ENCODE measurements at places on chromosomes 5 and 9.

DNA sequence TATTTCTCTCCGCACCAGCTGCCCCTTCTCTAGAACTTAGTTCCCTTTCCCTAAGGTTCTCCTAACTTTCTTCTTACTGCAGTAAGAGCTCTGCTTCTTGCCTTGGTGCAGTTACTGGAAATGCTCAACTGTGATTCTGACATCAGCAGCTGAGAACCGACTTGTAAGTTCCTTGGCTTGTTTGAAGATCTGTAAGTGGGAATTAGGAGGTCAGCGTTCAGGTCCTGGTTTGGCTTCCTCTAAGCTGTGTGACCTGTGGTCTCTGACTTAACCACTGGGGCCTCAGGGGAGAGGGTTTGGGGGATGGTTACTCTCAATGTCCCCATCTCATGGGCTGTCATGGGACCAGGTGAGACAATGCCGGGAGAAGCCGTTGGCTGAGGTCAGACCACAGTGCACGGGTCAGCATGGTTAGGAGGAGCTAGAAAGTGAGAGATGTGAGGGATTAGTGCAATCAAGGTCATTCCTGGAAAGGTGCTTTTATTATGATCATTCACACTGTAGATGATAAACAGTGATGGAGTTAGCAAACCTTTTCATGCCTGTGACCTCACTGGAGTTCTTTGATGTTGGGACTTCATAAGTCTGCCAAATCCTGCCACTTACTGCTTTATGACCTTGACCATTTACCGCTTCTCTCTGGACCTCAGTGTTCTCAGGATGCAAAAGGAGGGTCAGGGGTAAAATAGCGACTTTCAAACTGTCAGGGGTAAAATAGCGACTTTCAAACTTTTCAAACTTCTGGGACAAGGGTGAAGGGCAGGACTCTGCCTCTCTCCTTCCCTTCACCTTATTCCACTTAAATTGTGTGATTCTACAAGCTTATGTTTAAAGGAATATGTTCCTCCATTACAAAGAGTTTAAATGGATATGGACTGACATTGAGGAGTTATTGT is 7.3 kb downstream of the PAPPA start:
- DNase-seq = no peak

DNA sequence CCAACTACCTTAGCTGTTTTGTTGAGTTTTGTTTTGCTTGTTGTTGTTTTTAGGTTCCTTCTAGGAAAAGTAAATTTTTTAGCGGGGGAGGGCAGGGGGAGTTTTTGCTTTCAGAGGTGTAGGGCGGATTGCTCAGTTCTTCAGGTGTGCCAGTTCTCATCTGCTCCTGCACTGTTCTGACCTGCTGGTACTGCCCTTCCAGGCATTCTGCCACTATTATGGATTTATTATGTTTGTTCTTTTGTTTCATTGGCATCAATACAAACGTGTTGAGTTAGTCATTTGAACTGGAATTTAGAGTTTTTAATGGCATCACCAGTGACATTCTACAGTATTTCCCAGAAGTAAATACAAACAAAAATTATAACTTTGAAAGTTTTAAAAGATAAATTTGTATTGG is 26.0 kb downstream of the ERCC6L2 start:
- DNase-seq = no peak

DNA sequence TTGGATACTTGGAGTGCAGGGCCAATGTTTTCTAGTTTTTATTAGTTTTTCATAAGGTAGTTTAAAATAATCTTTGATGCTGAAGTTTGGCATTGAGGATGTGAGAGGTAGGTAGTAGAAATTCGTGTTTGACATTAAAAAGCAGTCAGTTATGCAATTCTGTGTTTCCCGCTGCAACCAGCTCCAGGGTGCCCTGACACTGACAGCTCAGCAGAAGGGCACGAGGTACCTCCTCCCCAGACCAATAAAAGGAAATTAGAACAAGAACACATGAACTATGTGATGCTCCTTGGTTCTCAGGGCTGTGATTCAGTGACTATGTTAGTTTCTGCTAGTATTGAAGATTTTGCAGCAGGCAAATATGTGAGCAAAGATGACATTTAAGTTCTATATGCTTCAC is 40.2 kb downstream of the NSUN2 start:
- no peak for DNase-seq

GRCh38 chr5:140642718-140643117 is 3.5 kb downstream of the TMCO6 start:
- DNase-seq = no peak

- no peak for DNase-seq
These were observed 16.4 kb upstream of the GADD45G start for GRCh38 chr9:89588271-89588879.

GRCh38 chr5:106959387-106959786 is 711.4 kb downstream of the EFNA5 start:
- DNase-seq = no peak

DNA sequence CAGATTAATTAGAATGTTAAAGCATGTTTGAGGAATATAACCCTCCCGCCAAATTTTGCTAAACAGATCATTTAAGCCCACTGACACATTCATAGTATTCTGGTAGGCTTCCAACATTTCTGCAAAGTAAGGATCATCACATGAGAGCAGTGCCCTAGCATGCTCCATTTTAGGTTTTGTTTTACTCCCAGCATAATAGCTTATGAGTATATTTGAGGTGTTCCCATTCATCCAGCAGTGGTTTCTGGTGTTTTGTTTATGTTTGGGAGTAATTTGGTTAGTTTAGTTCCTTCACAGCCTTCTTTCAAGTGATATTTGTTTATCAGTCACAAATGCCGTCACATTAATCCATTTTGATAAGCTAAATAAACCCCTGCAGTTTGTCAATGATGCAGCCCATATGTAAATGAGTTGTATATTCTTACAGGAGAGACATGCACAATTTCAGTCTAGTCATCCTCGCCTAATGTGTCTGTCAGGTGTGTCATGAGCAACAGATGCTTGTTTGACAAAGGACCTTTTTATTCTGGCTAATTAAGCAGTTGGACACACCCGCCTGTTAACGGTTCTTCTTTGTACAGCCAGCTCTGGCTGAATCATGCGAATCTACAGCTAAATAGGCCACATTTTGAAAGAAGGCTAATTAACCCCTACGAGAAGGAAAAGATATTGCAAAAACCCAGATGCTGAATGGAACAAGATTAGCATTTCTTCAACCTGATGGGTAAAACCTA is 124.4 kb downstream of the RFX3 start:
- DNase-seq = no peak

DNA sequence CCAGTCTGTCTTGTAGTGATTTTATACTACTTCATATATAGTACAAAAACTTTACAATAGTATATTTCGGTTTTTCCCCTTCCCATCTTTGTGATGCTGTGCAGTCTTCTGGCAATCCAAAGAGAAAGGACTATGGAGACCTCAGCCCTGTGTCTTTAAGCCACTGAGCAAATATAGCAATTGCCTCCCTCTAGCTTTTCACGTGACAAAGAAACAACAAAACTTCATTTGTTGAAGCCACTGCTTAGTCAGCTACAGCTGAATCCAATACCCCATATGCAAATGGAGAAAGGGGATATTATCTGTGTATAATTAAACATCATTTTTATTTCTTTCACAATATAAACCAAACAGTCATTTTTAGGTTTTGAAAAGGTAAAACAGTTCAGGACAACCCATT is 142.8 kb upstream of the STK32A start:
- no peak for DNase-seq

GRCh38 chr5:533955-534742 is 9.9 kb upstream of the SLC9A3 start:
- DNase-seq = no peak

GRCh38 chr5:86125731-86126601 is 491.8 kb upstream of the COX7C start:
- no peak for DNase-seq

DNA sequence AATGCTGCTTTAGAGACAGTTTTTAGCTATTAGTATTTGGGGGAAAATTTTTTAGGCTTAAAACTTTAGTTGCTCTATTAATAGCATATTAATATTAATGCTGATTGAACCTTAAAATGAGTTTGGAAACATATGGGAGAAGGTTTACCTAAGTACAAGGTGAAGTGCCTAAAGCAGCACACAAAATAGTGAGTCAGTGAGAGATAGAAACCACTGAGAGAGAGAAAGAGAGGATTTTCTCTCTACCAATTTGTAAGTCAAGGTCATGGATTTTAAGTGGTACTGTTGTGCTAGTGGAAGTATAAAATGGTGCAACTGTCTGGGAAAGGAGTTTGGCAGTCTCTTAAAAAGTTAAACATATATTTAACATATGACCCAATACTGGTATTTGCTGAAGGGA is 64.9 kb downstream of the MARCHF3 start:
- no peak for DNase-seq

DNA sequence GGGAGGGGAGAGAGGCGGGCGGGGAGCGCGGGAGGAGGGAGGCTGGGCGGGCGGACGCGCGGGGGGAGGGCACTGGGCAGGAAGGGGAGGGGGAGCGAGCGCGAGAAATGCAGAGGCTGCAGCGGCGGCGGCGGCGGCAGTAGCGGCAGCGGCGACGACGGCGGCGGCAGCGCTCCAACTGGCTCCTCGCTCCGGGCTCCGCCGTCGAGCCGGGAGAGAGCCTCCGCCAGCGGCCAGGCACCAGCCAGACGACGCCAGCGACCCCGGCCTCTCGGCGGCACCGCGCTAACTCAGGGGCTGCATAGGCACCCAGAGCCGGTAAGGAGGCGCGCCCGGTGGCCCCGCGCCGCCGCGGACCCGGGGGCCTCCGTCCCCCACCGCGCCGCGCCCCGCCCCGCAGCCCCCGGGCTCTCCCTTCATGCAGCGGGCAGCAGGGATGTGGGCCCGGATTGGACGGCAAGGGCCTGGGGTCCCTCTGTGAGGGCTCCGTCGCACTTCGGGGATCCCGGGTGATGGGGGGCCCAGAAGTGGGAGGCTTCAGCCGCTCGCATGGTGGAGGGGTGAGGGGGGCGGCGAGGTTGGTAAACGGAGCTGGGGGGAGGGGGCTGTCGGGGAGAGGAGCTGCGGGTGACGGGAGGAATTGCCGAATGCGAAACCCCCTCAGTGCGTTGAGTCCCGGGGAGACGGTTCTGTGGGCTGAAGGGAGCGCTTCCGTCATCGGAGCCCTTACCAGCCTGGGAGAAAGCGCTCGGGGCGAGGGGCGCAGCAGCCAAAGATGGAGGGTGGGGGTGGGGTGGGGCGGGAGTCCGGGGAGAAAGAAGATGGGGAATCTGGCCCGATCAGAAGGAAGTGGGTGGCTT is at the start of gene BASP1:
BASP1 (plus strand) TSS at position 139 of the 860 bp plus-strand sequence. CDS start 57,586 bp downstream, outside the sequence.
- DNase-seq = no peak

DNA sequence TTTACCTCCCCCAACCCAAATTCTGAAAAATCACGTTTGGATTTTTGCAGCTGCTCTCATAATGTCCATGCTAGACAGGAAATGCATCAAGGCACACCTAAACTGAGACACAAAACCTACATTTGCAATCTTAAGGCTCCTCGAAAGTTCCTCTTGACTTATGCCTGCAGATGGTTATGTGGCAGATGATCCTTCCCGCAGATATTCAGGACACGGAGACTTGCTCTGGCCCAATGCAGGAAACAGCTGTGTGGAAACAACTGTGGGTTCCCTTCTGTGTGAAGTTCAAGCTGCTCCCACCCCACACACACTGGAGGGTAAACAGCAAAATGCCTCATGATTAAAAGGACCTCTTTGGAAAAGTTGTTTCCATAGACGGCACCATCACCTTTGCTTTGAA is 253.8 kb downstream of the EBF1 start:
- DNase-seq = no peak

DNA sequence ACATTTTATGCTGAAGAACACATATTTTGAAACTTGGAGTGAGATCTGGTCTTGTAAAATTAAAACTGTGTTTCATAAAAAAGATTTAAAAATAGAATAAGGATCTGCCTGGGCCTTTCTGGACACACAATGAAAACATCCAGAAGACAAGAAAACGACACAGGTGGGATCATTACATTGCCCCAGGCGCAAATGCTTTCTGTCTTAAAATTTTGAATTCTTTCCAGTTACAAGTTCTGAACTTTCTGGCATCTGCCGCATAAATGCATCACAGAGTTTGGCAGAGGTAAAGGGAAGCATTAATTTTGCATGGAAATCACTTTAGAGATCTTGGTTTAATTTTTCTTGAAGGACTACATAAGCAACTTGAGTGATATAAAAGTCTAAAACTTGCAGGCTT is 219.6 kb downstream of the WDR70 start:
- no peak for DNase-seq

- DNase-seq = no peak
These were observed 308.0 kb upstream of the IRX2 start for GRCh38 chr5:3059488-3059887.

DNA sequence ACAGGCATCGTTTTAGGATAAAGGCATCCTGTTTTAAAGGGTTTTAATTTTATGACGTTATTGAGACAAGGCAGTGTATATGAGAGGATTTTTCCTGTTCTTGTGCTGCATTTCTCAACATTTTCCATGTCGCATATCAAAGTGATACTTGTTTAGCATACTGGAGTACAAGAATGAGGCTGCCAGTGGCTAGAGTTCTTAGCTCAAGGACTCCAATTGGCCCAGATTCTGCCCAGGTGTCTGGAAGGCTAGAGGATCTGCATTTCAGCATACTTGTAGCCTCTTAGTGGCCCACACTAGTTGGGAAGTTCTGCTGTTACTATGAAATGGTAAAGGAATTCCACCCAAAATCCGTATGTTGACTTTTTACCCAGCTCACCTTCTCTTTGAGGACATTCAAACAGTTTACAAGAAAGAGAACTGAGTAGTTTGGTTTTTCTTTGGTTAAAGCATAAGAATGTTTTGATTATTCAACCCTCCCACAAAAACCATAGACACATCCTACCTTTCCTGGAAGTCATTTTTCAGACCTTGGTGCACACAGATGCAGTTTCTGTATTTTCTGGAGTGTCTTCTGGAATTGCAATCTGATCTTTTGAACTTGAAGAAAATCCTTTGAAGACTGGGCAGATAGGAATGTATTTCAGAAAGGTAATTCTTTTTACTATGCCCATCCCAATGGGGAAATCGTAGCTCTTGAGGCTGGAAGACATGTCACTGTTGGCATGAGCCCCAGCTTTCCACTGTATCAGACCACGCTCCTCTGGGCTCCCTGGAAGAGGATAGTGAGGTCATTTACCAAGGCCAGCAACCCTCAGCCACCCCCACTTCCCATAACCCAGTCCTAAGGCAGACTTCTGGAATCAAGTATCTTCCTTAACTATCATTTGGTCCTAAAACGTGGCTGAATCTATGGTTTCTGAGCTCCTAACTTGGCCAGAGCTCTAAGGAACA is 11.3 kb downstream of the SLC23A1 start:
- DNase-seq = no peak

DNA sequence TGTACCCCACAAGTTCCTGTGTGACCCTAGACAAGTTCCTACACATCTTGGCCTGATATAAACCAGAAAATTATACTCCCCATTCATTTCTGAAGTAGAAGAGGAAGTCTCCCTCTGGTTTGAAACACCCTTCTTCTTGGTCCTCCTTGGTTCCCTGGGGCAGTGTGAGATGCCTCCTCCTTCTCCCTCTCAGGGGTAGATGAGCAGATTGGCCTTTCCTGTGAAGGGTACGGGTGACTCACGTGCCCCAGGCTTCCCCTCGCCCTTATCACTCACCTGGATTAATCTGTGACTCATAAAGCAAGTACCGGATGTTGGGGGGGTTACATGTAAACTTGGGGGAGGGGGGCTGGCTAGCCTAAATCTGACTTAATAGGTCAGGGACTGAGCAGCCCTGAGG is 11.1 kb upstream of the AQP3 start:
- DNase-seq = no peak

GRCh38 chr5:73692166-73692640 is 66.2 kb downstream of the ARHGEF28 start:
- DNase-seq = no peak
